ENCODE measurements at places on chromosomes 3 and 15.
A peak's percentile ranks its signal among the peaks of the same experiment; 100 is the strongest.

DNA sequence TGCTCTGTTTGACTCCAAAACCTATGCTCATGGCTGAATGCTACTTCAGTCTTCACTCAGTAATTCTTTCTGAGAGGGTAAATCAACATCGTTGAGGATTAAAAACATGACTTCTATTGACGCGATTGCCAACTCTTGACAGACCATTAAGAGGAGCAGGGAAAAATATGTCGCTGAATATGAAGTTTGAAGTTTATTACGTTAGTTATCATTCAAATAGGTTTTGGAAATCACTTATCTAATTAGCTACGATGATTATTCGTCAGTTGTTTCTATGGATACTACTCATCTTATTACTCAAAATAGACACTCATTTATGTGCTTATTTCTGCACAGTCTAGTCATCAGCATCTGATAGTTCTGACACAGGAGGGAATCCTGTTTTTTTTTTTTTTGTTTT, 279.2 kb upstream of the TBL1XR1 start:
- DNase-seq, result no peak

DNA sequence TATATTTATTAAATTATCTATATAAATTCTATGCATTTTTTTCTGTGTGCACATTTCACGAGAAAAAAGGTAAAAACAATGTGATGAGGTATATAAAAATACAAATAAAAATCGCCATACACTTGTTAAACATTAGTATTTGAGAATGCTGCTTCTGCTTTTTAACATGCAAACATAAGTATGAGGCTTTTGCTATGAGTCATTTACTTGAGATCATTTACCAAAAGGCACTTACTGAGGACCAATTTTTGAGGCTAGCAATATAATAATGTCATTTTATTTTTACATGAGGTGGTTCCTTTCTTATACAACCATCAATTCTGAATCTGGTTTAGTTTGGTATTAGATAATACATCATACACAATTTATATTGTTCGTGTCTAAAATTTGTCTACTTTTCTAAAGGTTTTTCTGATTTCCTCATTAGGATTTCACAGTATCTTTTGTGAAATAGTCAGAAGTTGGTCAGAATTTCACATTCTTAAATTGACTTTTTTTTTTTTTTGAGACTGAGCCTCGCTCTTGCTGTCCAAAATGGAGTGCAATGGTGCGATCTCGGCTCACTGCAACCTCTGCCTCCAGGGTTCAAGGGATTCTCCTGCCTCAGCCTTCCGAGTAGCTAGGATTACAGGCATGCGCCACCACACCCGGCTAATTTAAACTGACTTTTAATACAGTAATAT, 25.6 kb downstream of the DCUN1D1 start:
- DNase-seq, result no peak

- peak; percentile 77 for DNase-seq
Observed at GRCh38 chr3:186097663-186098451, 11.0 kb downstream of the ETV5 start.

DNA sequence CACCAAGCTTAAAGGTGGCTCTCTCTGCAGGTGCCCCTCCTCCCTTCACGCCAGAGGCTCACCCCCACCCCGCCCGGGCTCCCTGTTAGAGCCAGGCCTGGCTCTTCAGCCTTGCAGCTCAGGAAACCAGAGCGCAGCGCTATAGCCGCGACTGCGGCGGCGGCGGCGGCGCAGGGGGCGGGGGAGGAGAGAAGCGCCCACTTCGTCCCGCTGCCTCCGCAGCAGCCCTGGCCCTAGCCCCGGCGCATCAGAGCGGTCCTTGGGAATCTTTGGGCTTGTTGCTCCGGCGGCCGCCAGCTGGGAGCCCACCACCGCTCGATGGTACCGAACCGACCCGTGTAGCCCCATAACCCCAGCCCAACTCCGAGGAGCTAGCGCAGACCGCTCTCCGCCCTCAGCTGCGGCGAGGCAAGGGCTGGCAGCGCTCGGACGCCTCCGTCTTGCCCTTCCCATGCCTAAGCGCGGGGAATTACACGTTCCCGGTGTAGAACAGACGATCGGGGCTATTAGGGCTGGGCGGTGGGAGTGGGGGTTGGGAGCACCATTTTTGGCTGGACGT, 1.2 kb downstream of the RASGRF1 start:
- no peak for DNase-seq

DNA sequence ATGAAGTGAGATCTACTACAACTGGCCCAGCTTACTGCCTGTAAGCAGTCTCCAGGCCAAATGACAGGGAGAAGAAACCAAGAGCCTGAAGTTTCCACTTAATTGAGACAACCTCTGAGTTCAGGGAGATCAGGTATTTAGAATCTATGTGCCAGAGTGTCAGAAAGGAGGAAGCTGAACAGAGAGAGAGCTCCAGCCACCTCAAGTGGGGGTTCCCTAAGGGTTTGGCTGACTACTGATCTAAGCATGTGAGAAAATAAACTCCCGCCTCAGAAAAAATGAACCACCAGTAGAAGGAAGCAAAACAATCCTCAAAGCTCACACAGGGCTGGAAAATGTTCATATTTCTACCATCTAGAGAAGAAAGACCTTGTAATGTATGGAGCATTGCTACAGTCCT, 25.0 kb downstream of the ADAM10 start:
- no peak for DNase-seq

- DNase-seq, result no peak
Observed at GRCh38 chr3:123080864-123081562, 14.2 kb downstream of the PDIA5 start.

DNA sequence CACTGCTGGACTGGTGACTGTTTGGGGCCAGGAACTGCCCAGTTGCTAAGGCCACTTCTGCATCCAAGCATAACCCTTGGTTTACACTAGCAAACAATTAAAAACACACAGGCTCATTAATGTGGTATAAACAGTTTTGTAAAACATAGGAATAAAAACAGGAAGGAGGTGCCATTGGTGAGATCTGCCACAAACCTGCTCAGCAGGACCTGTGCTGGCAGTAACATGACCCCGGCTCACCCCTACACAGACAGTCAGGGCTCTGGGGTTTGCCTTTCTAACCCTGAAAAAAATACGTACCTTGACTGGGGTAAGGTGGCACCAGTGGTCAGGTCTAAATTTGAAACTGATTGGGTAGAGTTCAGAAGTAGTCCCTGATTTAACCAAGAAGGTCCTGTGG, 76.2 kb downstream of the ATP1B3 start:
- no peak for DNase-seq

- no peak for DNase-seq
Observed at GRCh38 chr3:33751336-33751735, 33.3 kb upstream of the CLASP2 start.

- DNase-seq, result no peak
Observed at GRCh38 chr3:25043177-25043576, 384.9 kb upstream of the RARB start.

GRCh38 chr3:38738630-38739395, 77.2 kb downstream of the SCN10A start:
- DNase-seq, result peak; percentile 1

DNA sequence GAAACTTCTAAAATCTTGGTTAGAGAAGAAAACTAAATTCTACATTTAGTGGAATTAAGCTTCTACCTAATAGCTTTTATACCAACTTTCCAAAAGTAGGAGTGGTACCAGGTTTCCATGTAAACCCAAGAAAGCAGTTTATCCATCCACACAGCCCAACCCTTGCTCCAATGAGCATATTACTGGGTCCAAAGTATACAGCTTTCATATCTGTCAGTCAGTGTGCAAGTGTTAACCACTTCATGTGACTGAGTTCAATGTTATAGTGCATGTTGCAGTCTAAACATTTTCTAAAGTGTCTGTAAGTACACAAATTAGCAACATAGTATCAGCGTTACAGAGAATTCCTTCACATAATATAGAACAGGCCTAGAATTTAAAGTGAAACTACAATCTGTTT, 73.2 kb downstream of the C3orf70 start:
- no peak for DNase-seq

DNA sequence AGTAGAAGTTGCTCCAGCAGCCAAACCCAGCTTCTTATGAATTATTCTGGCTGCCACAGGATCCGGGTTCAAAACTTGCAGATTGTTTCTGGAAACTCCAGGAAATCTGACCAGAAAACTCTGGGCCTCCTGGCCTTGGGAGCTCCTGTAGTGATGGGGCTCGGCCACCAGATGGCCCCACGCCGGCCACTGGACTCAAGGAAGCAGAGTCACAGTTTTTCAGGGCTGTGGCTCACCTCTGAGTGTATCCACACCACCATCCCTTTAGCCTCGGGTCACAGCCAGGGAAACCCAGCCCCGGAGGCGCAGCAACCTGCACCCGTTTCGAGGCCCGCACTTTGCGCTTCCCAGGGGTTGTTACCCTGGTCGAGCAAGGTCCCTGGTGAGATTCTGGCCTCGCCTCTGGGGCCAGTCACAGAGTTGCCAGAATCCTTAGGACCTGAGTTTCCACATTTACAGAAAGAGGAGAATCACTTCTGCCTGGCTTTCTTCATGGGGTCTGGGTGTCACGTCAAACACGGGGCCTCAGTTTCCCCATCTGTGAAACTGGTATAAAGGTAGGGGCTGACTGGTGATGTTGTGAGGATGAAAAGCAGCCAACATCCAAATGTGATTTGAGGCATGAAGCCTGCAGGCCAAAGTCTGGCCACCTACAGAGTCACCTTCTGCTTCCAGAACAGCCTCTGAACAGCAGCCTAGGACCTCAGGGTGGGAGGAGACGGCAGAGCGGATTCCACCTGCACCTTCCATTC, 53.5 kb upstream of the LCTL start:
- DNase-seq, result peak; percentile 40

DNA sequence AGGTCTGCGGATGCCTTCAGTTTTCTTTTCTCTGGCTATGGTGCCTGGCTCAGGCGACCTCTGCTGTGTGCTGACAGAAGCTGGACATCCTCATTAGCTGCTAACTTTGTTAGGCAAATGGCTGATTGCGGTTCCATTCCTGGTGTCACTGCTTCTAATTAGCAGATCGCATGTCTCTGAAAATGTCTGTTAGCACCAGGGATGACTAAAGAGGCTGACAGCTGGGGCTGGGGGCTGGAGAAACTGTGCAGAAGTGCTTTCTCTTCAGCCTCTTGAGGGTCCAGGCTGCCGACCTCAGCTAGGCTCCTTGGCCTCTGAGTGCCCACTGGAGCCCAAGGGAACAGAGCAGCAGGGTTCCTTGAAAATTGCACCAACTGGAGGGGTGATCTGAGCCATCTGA, 39.3 kb downstream of the CHCHD6 start:
- DNase-seq, result no peak

DNA sequence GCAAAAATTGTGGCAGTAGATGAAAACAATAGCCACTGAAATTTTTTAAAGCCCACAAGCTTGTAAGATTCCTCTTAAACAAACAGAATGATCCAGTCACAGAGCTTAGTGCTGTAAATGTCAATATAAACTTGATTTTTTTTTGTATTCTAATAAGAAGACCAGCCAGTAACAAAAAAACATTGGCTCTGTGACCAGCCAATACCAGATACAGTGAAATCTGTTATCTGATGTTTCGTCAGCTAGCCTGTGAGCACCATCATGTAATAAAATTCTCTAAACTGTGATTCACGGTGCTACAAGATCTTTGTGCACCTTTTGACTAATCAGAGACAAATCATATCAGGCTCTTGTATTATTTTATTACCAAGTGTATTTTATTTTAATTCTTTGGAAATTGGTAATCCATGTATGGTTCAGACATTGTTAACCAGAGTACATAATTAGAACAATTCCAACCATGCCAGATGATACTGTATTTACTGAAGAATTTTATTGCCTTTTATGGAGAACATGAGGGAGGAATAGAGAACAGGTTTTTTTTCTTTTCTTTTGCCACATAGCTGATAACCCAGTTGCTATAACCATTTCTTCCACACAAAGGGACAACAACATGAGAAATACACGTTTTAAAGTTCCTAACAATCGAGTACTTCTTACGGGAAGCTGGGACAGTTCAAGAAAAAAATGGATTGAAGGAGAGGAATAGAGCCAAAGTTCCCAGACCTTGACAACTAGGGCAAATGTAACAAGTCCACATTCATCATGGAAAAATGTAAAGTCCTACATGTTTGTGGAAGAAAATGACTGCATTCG, 71.9 kb downstream of the FILIP1L start:
- no peak for DNase-seq

GRCh38 chr3:1037631-1038030, 55.2 kb upstream of the CNTN6 start:
- DNase-seq, result no peak

DNA sequence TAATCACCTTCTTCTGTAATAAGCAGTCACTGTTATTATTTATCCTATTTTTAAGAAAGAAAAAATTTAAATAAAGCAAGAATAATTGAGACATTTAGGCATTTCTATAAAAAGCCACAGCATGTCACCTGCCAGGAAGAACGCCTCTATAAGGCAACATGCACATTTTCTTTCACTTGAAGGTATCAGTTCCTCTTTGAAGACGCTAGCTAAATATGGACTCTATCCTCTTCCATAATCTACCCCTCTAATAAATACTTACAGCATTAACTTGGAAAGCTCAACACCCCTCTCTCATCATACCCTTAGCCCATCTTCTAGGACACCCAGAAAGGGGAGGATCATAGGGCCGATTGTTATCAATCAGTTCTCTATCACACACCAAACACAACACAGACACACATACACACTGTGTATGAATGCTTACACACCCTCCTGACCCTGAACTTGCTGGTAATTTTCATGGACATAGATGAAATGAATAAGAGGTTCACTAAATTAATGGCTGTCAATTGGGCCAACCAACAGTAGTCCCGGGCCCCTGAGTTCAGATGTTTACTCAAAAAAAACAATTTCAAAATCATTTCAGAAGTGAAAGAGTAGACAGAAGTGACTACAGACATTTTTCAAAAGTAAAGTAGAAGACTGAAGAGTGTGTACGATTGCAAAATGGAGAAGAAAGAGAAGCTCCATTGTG, 102.5 kb downstream of the ZMAT3 start:
- DNase-seq, result no peak

GRCh38 chr15:30985081-30985531, 6.3 kb downstream of the MTMR10 start:
- no peak for DNase-seq

GRCh38 chr3:188691665-188692064, 480.1 kb upstream of the TPRG1 start:
- DNase-seq, result no peak

DNA sequence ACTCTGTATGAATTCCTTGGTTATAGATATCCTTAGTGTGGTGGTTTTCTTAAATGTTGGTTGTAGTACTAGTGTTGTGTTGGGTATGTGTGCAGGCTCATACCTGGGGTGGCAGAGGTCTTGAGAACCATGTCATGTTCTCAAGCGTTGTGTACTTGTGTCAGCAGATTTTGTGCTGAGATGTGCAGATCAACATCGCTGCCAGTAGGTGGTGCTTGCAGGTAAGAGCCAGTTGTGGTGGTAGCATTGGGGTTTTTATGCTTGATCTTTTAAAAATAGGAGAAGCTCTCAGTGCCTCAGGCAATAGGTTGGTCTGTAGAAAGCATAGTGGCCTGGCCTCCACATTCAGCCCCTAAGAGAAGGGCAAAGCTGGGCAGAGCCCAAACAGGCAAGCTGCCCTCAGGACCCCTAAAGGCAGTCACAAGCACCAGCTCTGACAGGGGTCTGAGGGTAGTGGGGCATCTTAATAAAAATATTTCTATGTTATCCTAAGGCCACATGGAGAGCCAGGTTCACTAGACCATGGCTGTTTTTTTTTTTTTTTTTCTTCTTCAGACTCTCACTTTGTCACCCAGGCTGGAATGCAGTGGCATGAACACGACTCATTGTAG, 164.0 kb downstream of the IL20RB start:
- DNase-seq, result peak; percentile 34

- DNase-seq, result no peak
Observed at GRCh38 chr3:181362378-181362777, 349.3 kb upstream of the SOX2 start.
